ENCODE measurements at places on chromosomes 4 and X.

DNA sequence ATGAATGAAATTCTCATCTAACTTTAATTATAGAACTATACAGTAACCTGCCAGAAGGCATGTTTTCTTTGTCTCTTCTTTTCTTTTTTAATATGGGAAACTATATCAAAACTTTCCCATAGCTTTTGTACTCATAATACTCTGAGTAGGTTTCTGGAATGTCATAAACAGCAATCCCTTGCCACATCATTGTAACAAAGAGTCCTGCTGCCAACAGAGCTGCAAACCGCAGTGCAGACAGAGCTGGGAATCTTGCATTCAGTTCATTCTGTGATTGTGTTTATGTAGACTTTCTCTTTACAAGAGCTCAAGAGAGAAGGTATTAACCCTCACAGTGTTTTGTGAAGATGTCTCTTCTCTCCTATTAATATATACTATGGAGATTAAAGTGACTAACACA is 304.4 kb upstream of the SLIT2 start:
- DNase-seq = no peak

DNA sequence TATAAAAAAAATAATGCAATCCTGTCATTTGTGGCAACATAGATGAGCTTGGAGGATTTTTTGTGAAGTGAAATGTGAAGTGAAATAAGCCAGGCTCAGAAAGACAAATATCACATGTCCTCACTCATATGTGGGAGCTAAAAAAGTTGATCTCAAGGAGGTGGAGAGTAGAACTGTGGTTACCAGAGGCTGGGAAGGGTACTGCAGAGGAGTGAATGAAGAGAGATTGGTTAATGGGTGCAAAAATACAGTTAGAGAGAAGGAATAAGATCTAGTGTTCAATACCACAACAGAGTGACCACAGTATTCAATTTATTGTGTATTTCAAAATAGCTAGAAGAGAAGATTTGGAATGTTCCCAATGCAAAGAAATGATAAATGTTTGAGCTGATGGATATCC is 13.4 kb upstream of the ZCCHC18 start:
- no peak for DNase-seq

- no peak for DNase-seq
These were observed 26.9 kb downstream of the ARSJ start for GRCh38 chr4:113952452-113953029.

DNA sequence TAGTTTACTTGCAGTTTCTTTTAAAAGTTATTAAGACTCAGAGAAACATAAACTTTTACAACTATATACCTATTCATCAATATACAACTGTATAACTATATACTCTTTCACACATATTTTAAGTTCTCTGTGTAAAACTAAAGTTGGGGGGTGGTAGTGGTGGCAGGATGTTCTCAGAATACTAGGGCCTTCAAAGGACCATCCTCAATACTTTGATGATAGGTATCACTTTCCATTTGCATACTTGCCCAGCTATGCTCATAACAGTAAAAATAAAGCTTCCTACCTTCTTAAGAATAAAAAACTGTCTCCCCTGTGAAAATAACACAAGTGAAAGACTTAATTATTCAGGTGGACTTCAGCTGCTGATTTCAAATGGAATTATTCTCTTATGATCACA is 2.9 kb upstream of the GALNT7 start:
- no peak for DNase-seq

DNA sequence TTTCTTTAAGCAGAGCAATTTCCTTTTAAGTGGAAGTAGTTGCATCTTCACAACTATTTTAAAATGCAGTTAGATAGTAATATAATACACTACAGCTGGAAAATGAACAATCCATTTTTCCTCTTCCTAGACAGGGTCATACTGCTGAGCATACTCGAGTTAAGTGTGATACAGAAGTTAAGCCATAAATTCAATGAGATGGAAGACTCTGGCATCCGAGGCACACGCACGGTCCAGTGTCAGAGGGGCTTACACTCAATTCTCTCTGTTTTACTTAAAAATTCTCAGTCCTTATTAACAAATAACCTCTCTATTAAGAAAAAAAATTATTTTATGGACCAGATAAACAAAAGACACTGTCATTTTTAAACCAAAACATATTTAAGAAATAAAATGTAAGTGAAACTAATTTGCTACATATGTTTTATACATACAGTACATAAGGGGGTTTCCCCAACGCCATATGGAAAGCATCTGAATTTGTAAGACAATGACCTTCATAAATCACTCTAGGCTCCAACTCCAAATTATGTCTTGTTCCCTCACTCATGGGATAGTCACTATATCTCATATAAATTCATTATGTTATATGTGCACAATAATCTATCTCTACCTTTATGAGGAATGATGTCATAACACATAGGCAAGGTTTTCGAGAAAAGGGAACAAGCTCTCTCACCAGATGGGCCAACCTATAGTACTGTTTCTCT is 315.3 kb downstream of the PAPSS1 start:
- no peak for DNase-seq

DNA sequence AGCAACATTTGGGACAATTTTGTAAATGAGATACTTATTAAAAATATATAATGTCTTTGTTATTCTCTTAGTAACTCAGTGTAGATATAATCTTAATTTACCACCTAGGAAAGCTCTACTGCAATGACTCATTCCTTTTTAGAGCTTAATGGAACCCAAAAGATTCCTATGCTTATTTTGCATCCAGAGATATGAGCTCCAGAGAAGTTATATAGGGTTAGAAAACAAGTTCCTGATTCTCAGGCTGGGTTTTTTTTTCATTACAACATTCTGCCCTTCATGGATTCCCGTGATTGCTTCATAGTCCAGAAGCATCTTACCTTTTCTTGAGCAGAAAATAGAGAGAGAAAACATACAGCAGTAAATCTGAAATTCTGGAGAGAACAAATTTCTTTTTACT is 57.9 kb upstream of the CXCL8 start:
- no peak for DNase-seq

DNA sequence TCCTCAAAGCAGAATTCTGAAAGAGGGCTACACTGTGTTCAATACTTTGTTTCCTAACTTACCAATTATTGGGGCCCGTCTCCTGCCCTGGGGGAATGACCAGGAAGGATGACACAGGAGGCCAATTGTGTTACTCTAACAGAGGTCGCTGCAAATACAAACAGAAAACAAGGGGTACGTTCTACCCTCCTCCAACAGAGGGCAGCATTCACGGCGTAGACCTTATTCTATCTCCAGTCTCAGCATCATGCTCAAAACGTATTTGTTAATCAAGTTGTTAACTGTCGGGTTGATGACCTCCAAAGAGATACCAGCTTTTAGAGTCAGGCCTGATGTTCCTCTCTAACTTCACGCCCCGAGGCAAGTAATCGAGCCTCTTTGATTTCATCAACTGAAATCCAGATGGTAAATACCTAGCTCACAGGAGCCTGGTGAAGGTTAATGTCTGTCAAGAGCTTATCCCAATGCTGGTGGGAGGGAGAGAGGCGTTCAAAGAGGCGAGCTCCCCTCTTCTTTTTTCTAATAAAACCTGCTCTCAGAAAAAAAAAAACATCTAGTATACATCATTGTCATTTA is 181.0 kb upstream of the KCNIP4 start:
- no peak for DNase-seq

DNA sequence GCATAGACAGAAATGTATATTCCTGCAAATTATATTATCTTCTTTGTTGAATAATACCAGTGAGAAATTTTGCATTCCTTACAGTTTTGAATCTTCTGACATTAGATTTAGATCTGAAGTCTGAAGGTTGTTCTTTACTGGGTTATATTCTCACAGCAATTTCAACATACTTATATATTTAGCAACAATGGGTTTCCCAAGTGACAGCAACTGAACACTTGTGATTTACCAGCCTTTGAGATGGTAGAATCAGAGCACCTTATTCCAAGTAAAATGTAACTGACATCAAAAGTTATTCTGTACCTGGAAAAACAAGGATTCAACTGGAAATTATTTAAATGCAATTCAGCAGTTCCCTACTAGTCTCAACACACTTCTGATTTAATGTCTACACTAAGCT is 66.0 kb downstream of the RELL1 start:
- no peak for DNase-seq

GRCh38 chr4:81786063-81786763 is 314.5 kb upstream of the RASGEF1B start:
- no peak for DNase-seq

DNA sequence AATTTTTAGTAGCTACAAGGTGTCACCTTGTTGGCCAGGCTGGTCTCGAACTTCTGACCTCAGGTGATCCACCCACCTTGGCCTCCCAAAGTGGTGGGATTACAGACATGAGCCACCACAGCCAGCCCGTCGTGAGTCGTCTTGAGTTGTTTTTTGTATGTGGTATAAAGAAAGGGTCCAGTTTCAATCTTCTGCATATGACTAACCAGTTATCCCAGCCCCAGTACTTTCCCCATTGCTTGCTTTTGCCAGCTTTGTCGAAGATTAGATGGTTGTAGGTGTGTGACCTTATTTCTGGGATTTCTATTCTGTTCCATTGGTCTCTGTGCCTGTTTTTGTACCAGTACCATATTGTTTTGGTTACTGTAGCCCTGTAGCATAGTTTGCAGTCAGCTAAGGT is 105.9 kb downstream of the OR13H1 start:
- DNase-seq = no peak

DNA sequence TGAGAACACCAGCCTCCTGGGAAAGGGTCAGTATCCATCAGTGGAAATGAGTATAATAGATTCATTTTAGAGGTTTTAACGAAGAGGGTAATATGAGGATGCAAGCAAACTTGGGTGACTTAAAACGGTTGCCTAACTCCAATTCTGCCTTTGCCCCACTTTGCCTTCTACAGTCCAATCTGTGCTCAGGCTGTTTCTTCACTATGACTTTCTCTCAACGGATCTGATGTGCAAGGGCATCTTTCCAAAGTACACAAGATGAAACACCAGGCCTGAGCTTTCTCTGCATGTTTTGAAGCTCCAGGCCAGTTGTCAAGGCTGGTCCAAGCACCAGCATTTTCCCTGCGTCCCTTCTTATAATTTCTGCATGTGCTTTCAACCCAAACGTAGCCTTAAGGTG is 68.0 kb upstream of the TMEM164 start:
- DNase-seq = no peak

DNA sequence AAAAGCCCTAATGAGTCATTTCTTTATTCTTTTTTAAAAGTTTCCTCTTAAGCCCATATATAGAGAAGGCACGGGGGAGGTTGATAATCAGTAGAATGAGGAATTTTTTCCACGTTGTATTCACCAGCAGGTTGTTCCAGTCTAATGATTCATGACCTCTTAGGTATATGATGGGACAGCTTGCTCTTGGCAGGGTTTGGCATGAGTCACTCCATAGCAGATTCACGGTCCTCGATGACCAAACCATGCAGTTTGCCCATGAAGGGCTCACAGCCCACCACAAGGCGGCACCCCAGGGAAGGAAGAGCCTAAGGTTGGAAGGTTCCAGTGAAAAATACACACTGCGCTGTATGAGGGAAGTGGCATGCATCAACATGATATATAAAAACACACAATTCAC is 623.8 kb upstream of the DIPK2B start:
- DNase-seq = no peak

- DNase-seq = no peak
These were observed 48.0 kb upstream of the FAT1 start for GRCh38 chr4:186771624-186772023.

DNA sequence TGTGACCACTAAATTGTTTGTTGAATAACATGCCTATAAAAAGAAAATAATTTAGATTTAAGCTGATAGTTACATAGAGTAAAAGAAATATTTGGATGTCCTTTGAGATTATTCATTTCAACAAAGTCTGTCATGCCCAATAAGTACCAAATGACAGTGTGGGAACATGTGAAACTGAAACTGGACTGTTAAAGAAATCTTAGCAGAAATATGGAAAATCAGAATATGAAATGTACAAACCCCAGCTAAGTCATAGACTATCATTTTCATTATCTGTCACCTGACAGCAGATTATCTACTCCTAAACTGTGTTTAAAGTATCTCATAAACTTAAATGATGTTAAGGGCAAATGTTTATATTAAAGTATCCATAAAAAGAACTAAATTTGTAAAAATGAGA is 437.8 kb upstream of the FAM241A start:
- DNase-seq = no peak

DNA sequence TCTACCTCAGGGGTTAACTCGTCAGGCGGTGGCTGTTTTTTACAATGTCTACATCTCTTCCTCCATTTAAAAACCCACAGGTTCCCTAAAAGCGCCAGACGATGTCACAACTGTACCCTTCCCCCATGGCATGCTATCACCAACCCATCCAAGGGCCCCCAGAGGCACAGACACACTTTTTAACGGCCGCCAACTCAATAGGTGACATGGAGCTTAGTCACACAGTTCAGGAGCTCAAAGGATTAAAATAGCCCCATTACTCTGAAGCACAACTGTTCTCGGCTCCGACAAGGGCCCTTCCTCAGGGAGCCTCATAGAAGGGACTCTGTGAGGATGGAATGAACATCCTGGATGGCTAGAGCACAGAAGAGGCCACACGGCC is 12.4 kb downstream of the SH3KBP1 start:
- no peak for DNase-seq

- no peak for DNase-seq
These were observed 1.8 kb downstream of the WDR44 start for GRCh38 chrX:118347736-118348135.

- no peak for DNase-seq
These were observed 174.5 kb upstream of the NWD2 start for GRCh38 chr4:37070041-37070440.

- no peak for DNase-seq
These were observed 38.0 kb downstream of the GPM6B start for GRCh38 chrX:13778916-13779315.

DNA sequence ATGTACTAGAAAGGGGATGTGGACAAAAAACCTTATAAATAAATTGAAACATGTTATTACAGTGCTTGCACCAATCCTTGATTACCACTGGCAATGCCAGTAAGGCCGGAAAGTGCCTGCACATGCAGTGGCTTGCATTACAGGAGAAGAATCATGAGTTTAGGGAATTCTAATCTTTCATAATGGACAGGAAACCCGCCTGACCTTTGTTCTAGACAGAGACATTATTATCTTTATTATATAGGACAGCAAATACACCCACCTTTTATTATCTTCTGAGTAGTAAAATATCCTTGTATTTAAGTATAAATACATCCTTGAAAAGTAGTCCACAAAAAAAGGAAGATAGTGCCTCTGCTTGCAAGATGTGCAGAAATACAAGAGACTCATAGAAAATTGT is 379.9 kb upstream of the LCORL start:
- DNase-seq = no peak

GRCh38 chr4:55242506-55242905 is 103.5 kb upstream of the SRD5A3 start:
- DNase-seq = no peak

Measured in stimulated activated CD8-positive, alpha-beta memory T cell treated with anti-CD3 and anti-CD28 coated beads, Interleukin-4, amount 100 ng/mL, for 1 hour (primary cell).